ENCODE measurements at places on chromosomes 6 and 20.
A peak's percentile ranks its signal among the peaks of the same experiment; 100 is the strongest.

- DNase-seq: no peak
Measured at GRCh38 chr6:167892835-167893815, 66.4 kb downstream of the AFDN start.

- DNase-seq: no peak
Measured at GRCh38 chr20:20089018-20089417, 36.7 kb downstream of the CFAP61 start.

- peak; percentile 7 for DNase-seq
Measured at GRCh38 chr20:59788196-59788735, 145.2 kb downstream of the SYCP2 start.

DNA sequence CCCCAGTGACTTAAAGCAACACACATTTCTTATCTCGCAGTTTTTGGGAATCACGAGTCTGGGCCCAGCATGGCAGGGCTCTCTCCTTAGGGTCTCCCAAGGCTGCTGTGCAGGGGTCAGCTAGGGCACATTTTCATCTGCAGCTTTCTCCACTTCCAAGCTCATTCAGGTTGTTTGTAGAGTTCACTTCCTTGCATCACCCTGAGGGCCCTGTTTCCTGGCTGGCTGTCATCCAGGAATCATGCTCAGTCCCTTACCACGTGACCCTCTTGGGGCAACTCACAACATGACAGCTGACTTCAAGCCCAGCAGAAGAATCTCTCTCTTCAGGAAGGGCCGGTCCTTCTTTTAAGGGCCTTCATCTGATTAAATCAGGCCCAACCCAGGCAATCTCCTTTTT is 21.3 kb downstream of the SNAP25 start:
- DNase-seq: no peak

DNA sequence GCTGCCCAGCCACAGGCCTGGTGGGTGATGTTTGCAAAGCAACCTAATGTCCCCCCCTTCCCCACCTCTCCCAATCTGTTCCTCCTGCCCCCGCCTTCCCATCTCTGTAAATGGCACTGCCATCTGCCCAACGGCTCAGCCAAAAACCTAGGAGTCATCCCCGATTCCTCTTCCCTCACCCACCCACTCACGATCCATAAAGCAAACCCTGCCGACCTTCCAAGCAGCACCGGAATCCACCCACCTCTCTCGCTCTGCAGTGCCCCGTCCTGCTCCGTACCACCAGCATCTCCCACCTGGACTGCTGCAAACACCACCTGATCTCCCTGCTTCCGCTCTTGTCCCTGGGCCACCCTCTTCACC is 37.6 kb downstream of the SULF2 start:
- DNase-seq: no peak

DNA sequence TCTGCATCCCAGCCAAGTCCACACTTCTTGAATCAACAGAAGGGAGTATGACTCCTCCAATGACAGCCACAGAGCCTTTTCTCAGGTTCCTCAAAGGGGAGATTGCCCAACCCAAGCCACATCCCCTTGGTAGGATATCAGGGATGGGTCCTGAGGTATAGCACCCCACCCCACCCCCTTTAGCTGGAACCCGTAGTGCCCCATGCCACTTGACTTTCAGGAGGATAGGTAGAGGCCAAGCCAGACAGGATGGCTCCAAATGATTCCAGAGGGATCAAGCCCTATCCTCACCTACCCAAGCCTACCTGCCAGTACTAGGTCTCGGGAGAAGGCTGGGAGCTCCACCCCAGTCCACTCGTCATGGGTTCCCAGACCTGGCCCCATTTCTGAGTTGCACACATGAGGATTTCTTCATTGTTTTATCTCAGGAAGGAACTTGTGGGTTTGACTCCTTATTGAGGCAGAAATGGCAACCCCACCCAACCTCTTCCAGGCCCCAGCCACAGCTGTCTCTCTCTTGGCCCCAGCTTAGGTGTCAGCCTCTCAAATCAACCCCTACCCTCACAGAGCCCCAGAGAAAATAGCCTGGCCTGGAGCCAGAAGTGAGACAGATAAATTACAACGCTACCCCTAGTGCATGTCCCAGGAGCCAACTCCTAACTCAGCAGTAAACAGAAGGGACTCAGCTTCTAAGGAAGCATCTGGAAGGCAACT is 3.6 kb downstream of the CCND3 start:
- no peak for DNase-seq

DNA sequence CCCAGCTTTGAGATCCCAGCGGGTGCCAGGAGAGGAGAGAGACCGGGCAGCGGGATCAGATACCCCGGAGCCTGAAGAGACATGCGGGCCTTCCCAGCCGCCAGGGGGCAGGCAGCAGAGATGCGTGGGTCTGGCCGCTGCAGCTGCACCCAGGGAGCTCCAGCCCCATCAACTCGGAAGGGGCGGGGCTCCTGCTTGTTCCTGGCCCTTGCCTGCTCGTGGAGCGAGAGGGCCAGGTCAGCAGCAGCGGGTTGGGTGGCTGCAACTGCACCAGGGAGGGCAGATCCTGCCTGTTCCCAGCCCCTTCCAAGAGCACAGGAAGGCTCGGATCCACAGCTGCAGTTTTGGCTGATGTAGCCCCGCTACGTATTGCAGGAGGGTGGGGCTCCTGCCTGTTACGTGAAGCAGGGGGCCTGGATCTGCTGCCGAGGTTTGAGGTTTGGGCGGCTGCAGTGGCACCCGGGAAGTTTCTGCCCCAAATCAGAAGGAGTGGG is 532.8 kb downstream of the RFPL4B start:
- DNase-seq: no peak

DNA sequence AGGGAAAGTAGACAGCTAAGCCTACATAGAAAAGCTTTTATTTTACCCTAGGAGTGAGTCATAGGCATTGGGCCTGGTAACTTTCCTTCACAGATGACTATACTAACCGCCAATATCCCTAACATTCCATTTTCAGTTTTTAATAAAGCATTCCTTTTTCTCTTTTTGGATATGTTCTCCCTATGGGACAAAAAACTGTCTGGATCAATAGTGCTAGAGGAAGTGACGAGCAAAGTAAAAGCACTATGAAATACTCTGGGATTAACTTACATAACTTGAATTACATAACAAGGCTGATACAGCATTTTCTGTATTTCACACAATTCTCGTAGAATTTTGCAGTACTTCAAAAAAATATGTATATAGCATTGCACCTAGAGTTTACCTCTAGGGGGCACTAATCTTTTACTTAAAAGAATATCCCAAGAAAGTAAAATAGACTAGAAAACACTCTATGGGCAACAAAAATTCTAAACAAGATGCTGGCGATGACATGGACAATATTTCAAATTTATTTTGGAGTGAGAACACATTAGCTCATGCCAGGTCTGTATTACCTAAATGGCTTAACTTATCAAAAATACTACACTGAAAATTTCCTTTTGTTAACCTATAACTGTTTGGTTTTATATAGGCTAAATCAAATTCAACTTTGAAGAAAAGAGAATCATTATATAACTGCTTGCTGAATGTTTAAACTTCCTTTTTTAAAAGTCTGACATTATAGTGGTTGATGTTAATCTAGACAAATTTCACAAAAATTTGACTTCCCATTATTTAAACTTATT is 66.3 kb upstream of the DST start:
- no peak for DNase-seq
